NCI-H1694 (cell line): ENCODE measurements at places on chromosomes 13 and 19.
A peak's percentile ranks its signal among the peaks of the same experiment; 100 is the strongest.

DNA sequence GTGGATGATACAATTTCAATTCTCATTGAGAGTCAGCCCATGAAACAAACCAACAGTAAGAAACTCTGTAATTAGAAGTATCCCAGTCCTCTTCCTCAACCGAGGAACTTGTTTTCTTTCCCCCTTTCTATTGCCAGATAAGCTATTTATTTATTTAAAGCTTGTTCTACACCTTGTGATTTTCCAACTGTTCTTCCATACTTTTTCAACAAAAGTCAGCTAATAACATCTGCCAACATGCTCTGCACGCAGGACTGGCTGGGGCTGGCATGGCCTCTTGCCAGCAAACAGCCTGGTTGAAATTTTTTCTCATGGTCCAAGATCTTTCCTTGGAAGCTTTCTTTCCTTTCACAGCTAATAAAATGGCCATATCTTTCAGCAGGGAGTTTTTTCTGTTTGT is 2.9 kb upstream of the IRS2 start:
- peak; percentile 38 for DNase-seq

GRCh38 chr13:109243311-109243951 is 543.0 kb downstream of the IRS2 start:
- DNase-seq = no peak

- DNase-seq = no peak
Observed at GRCh38 chr13:43111559-43112400, 88.4 kb downstream of the DNAJC15 start.

DNA sequence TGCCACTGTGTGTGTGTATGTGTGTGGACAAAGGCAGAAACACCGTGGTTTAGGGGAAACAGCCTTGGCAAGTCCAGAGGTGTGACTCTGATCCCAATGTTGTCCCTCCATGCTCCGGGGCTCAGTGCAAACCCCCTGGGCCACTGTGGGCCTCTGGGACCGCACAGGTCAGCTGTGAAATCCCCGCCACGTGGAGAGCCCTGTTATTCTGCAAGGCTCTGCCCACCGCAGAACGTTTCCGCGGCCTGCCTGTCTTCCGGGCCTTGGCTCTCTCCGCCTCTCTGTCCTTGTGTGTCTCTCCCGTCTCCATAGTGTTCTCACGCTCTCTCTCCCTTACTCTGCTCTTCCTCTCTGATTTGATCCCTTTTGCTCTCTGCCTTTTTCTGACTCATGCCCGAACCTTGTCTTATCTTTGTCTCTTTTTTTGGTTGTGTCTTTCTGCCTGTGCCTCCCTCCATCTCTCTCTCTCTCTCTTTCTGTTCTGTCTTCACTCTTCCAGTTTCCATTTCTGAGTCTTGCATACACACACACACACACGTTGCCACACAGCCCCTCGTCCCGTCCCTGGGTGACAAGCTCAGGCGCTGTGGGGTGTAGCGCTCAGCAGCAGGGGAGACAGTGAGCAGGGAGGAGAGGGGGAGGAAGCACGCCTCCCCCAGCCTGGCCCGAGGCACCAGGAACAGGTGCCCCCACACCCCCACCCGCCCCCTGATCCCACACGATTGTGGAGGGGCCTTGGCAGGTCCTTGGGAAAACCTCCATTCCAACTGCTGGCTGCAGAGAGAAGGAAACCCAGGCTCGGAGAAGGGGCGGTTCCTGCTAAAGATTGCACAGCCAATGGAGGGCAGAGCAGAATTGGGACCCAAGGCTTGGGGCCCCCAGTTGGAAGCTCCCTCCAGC is 3.0 kb downstream of the TTYH1 start:
- no peak for DNase-seq

DNA sequence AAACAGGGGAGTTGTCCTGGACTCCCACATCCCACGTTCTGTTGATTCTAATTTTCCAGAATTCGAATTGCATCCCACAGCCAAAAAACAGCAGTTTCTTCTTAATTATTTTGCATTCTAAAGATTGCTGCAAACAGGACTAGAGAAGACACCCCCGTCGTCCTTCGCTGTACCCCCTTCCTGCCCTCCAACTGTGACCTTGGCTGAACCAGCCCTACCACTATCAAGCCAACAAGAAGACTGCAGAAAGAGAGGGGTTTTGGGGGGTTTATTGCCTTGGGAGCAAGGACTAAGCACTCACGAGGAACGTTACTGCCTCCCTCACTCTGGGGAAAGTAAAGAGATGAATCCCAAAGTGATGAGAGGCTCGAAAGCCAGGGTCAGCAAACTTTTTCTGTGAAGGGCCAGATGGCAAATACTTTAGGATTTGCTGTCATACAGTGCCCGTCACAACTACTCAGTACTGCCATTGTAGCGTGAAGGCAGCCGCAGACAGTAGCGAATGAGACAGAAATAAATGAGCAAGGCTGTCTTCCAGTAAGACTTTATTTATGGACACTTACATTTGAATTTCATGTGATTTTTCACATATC is 32.5 kb upstream of the KATNAL1 start:
- no peak for DNase-seq

- DNase-seq = no peak
Observed at GRCh38 chr13:113231306-113232207, 22.1 kb downstream of the CUL4A start.

- no peak for DNase-seq
Observed at GRCh38 chr13:32284927-32285632, 30.1 kb downstream of the ZAR1L start.

DNA sequence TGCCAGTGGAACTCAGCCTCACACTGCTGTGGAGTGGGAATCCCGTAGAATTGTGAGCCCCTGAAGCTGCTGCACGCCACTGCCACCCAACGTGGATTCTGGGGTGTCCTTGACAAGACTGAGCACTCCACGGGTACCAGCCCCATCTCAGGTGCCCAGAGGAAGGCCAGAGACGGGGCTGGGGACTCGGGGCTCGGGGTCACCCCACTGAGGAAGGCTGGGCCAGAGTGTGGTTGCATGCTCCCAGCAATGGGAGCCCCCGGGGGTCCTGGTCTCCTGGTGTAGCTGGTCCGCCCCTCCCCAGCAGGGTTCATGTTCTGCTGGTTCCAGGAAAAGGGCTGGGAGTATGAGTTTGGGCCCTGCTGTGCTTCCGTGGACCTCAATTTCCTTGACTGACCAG is 15.2 kb downstream of the DAPK3 start:
- no peak for DNase-seq

- no peak for DNase-seq
Observed at GRCh38 chr19:1882089-1882785, 3.1 kb downstream of the ABHD17A start.

GRCh38 chr13:51902776-51903175 is 41.0 kb downstream of the CCDC70 start:
- DNase-seq = no peak

DNA sequence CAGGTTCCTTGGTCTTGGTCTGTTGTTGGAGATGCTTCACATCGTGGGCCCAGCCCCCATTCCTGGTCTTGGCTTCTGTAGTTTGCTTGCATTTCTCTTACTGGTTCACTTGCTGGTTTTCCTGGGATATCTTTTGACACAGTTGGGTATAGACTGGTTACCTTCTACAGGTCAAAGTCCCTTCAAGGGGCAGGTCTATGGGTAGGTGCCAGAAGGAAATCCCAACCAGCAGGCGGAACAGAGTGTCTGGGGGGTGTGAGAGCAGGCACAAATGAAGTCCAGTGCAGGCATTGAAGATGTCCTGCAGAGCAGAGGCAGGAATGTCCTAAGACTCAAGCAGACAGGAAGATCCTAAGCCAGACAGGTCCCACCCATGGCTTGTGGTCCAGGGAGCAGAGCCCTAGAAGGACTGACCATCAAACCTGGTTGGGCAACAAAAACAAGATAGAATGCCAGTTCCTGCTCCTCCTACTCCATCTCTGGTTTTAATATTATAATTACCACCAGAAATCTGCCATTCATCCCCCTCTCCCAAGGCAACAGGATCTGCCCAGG is 17.7 kb upstream of the WASF3 start:
- DNase-seq = no peak

- no peak for DNase-seq
Observed at GRCh38 chr13:44312834-44313551, 60.6 kb upstream of the SERP2 start.

- no peak for DNase-seq
Observed at GRCh38 chr13:50757008-50757407, 86.5 kb downstream of the DLEU7 start.

GRCh38 chr13:95914991-95915501 is 138.2 kb downstream of the UGGT2 start:
- DNase-seq = no peak

DNA sequence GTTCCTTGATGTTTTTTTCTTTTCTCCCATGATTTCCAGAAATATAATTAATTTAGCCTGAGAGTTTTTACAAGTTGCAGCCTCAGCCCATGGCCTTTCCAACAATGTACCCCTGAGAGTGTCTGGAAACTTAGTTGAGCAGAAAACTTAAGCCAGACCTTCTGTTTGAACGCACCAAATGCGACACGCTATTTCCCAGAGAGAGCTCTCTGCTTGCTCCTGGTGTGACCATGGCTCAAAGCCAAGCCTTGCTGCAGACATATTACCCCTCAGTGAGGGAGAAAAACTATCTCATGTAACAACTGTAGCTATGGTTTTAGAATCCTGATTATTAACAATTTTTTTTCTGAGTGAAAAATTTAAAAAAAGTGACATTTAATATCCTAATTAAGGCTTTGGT is 1204.5 kb upstream of the SLC10A2 start:
- DNase-seq = no peak

DNA sequence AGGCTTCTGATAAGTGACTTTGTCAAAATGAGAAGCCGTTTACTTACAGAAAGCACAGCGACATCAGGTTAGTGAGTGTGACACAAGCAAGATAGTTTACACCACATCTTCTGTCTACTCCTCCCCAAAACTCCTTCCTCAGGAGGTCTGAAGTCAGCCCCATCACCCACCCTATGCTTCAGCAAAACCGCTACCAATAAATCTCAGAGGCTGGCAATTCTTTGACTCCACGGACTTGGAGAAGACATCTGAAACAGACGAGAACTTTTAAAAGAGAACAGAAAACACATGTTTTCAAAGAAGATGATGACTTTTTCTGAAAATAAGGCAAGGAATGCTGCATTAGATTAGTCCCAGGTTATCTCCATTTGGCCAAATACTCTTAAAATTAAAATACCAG is 261.1 kb downstream of the TBC1D4 start:
- no peak for DNase-seq

- no peak for DNase-seq
Observed at GRCh38 chr13:113897161-113897560, 33.3 kb upstream of the GAS6 start.

GRCh38 chr13:35378939-35379338 is 97.5 kb downstream of the MAB21L1 start:
- no peak for DNase-seq

DNA sequence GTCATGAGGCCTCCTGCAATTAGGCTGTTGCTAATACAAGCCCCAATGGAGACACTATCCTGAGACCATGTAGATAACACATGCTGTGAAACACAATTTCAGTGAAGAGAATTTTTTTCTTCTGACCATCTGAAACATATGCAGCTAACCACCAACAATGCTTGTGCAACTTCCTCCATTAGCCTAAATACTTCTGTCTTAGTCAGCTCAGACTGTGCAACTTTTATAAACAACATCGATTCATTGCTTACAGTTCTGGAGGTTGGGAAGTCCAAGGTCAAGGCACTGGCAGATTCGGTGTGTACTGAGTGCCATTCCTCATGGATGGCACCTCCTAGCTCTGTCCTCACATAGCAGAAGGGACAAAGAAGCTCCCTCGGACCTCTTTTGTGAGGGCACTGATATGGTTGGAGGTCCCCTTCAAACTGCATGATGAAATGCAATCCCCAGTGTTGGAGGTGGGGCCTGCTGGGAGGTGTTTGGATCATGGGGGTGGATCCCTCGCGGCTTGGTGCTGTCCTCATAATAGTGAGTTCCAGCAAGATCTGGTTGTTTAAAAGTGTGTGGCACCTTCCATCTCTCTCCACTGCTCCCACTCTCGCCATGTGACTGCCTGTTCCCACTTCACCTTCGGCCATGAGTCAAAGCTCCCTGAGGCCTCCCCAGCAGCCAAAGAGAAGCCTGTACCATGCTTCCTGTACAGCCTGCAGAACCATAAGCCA is 27.7 kb downstream of the STK24 start:
- no peak for DNase-seq

GRCh38 chr13:51576754-51577153 is 7.5 kb upstream of the WDFY2 start:
- no peak for DNase-seq

DNA sequence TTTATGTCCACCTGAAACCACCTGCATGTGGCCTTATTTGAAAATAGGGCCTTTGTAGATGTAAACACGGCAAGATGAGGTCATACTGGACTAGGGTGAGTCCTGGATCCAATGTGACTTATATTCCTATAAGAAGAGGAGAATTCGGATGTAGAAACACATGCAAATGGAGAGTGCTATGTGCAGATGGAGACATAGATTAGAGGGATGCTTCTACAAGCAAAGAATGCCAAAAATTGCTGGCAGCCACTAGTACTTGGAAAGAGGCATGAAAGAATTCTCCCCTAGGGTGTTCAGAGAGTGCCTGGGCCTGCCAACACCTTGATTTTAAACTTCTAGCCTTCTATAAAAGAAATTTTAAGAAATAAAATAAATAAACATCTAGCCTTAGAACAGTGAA is 226.1 kb downstream of the RFC3 start:
- no peak for DNase-seq

- DNase-seq = peak; percentile 61
Observed at GRCh38 chr19:47863514-47863936, 4.5 kb downstream of the TPRX2 start.

DNA sequence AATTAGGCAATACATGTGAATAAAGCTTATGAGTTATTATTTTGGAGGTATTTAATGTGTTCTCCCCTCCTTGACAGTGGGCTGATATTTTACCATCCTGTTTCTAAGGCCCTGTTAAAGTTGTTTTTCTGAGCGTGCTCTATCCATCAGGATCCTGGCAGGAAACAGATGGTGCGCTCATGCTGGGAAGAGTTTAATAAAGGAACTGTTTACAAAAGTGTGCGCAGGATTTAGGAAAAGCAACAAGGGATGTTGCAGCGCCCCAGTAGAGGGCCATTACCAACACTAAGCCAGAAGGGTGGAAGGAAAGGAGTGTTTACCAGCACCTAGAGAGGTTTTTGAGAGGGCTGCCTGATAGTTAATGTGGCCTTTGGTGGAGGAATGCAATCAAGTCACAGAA is 374.5 kb downstream of the KCNRG start:
- DNase-seq = peak; percentile 84

DNA sequence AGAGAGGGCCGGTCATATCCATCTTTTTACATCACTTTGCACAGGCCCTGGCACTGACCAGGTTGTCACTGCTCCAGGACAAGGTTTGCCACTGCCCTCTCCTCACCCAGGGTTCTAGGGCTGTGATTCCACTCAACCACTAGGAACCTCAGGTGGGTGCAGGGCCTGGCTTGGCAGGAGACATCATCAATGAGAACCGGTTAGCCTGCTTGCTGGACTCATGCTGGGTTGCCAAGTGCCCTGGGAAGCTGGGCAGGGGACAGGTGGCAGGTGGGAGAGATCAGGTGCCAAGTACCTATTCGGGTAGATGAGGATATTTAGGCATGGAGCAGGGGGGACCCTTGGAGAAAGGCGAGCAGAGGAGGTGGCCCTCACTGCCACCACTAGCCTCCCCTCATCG is 4.2 kb upstream of the CERS4 start:
- no peak for DNase-seq
